ENCODE measurements at places on chromosomes 6 and 20. TPM values are rescaled to one million over a fixed set of nuclear protein-coding genes. Genes with fewer than 3 reads are reported as not detected.

Gene NECAB3
- 14.9 TPM for total RNA-seq

Gene RAET1E
- 3.2 TPM for total RNA-seq

Gene KPNA5
- total RNA-seq, result 2.1 TPM

Gene LY6G5B
- 5.0 TPM for total RNA-seq

Gene PROKR2
- total RNA-seq, result not detected

Measured in A549 treated with CORT108297 at 1 μM for 4 hours (cell line).